Kidney capillary endothelial cell (primary cell): ENCODE measurements at places on chromosomes 11 and 22.

DNA sequence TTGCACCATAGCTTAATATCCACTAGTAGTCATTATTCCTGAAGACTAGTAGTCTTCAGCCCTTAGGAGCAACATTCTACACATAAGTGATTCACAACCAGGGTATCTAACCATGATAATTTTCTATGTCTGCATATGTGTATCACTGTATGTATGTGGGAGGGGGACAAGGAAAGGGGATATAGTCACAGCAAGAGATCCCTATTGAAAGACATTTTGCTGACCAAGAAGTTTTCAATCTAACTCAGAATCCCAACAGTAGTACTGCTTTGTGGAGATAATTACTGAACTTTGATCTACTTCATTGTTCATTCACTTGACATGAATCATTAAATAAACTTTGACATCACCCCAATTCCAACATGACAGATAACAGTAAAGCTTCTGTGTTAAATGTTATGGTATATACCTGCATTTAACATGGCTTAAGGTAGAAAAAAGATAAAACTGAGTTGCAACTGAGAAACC, 10.3 kb downstream of the PIK3C2A start:
- DNase-seq, result no peak

DNA sequence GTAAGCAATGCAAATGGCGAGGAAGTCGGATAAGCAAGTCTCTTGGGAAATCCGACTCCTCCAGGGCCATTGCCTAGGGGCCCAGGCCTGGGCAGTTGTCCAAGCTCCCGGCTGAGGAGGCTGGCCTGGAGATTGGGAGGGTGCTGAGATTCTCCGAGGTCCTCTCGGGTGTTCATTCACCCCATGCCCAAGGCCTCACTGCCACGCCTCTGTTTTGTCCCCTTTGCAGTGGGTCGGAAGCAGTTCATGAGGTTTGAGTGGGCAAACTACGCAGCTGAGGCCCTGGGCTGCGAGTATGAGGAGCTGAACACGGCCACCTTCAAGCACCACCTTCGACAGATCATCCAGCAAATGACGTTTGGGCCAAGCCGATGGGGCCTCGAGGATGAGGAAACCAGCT, 81.3 kb downstream of the MYO18B start:
- no peak for DNase-seq

DNA sequence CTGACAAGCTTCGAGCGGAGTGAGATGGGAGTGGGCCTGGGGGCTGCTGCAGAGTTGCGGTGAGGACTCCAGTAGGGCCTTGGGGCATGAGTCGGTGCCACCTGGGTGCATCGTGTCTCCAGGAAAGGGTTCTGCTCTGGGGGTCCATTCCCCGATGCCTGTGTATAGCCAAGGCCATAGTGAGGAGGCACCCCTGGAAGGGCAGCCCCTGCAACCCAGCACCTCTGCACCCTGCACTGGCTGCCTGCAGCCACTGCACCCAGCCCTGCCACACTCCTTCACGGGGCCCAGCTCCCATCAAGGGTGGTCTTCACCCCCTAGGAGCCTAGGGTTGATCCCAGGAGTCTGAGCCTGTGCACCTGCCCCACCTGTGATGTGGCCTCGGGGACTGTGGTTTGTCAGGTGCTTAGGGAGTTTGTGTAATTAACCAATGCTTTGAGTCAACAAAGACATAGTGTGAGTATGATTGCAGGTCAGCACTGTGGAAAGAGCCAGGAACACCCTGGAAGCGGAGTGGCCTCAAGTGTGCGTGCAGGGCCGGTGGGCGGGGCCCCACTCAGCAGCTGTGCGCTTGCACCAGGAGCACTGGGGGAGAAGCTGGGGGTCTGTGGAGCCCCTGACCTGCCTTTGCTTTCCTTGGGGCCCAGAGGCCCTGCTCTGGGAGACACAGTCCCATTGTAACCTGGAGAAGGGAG, 1299.3 kb downstream of the BRD1 start:
- no peak for DNase-seq

- DNase-seq, result no peak
Observed at GRCh38 chr11:9230296-9230695, 34.9 kb downstream of the DENND5A start.

DNA sequence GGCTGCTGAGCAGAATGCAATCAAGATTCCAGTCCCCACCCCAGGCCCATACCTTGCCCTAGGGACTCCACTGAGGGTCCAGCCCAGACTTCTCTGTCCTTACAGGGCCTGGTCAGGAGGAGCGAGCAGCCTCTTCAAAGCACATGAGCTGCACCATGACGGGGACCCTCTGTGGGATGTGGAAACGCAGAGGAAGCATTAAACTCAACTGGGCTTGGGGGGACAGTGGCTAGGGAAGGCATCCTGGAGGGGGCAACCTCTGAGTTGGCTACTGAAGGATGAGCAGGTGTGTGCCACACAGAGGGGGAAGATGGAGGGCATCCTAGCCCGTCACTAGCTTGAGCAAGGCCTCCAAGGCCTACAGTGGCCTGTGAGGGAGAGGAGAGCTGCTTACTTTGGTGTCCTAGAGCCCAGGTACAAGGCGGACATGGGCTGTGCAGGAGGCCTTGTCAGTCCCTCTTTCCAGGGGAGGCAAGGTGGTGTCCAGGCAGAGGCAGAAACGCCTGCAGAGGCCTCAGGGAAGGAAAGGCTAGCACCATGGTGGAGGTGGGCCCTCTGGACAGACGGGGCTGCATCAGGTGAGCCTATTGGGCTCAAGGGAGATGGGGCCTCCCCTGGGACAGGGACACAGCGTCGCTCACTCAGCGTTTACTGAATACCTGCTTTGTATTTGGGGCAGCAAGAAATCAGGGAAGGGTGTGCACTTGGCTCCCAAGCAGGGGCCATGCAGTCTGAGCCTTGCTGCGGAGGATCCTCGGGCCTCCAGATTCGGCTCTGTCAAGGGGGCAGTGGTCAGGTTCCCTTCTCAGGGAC, 14.3 kb downstream of the TTC38 start:
- DNase-seq, result no peak

GRCh38 chr11:41527530-41527929, 68.1 kb upstream of the LRRC4C start:
- no peak for DNase-seq

DNA sequence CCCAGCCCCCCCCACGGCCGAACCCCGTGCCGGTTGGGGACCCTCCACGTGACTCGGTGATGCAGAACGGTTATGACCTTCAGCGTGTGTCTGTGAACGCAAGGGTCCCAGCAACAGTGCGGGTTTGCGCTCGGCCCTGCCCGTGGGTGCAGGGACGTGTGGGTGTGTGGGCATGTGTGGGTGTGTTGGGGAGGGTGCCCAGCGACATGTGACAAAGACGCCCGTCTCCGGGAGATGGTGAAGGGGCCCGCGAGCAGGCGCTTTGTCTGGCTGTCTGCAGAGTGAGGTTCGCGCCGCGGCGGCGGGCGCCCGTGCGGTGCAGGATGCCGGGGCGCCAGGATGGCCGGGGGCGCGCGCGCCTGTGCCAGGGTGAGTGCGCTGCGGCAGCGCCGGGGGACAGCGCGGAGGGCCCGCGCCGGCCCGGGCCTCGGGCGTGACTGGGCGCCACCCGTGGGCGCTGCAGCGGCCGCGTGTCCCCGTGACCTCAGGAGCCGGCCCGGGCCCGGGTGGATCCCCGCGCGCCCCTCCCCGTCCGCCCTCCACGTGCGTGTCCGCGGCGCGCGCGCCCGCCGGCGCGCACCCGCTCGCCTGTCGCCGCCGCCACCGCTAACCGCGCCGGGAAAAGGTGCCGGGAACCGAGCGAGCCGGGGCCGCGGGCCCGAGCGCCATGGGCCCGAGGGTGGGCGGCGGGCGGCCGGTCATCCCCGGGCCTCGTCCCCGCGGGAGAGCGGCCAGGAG, at the start of gene LRFN4:
LRFN4 (plus strand) TSS at position 569 of the 738 bp plus-strand sequence. CDS start 681 bp downstream, outside the sequence.
- DNase-seq, result peak; percentile 74

DNA sequence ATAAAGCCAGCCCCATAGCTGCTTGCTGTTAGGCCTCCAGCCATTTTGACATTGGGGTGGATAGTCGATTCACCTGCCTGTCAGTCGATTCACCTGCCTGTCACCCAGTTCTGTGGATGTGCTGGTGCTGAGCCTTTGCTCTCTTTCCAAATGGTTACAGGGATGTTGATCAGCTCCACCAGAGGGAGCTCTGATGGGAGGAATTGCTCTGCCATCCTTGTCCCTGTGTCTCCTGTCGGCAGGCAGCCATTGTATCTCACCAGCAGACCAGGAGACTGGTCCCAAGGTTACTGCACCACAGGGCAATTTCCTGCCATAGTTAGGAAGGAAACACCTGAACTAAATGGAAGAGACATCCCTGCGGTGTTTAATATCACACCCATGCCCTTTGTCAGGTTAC, 6.1 kb downstream of the MPEG1 start:
- DNase-seq, result peak; percentile 27
